Mucosa of descending colon (tissue), 3 donors: ENCODE measurements at places on chromosomes 5 and 9.
A peak's percentile ranks its signal among the peaks of the same experiment; 100 is the strongest.

- DNase-seq: peak; percentile 55
Observed at GRCh38 chr9:127769929-127770582, 8.4 kb downstream of the SH2D3C start.

GRCh38 chr5:10401498-10401897 lies 40.2 kb upstream of the ROPN1L start:
- no peak for DNase-seq

GRCh38 chr9:136373300-136374182 lies at the start of gene CARD9:
Gene CARD9 (minus strand): TSS chr9:136373669. CDS start chr9:136372078, 1,591 bp downstream.
- no peak for DNase-seq

- no peak for DNase-seq
Observed at GRCh38 chr5:59190746-59191145, 607.9 kb downstream of the RAB3C start.

DNA sequence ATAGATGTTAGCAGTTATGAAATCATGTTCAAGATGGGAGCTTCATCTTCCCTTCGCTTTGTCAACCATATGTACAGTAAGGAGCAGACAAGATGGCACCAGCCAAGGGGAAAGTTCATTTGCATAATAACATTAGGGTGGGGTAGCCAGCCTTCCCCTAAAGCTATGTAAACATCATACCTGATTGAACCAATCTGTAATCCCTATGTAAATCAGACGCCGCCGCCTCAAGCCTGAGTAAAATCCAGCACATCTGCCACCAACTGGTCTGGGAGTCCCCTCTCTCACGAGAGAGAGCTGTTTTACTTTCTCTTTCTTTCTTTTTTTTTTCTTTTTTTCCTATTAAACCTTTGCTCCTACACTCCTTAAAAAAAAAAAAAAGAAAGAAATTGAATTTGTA lies 30.8 kb upstream of the REEP2 start:
- DNase-seq: no peak

DNA sequence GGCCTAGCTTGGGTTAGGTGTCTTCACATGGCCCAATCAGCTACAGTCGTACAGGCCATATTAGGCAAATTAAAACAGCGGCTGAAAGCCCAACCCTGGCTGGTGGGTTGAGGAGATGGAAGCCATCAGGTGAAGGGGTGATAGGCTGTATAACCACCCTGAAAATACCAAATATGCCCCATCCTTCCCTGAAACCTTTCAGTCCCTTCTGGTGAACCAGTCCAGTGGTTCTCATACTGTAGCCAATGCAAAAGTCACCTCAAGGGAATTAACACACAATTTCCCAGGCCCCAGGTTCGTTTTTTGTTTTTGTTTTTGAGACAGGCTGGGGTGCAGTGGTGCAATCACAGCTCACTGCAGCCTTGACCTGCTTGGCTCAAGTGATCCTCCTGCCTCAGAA lies 19.8 kb upstream of the KCNV2 start:
- DNase-seq: no peak
